ENCODE measurements at places on chromosomes 1 and 21. TPM values are rescaled to one million over a fixed set of nuclear protein-coding genes. Genes with fewer than 3 reads are reported as not detected.

Gene EPHA10
- not detected for total RNA-seq

Gene CELA2A
- not detected for total RNA-seq

Gene RHEX
- total RNA-seq, result not detected

Gene COL9A2
- 0.56 TPM for total RNA-seq

Gene GJA5
- total RNA-seq, result not detected
